T-helper 22 cell (primary cell): ENCODE measurements at places on chromosomes 3 and 15.

GRCh38 chr15:31482122-31482922, 155.7 kb downstream of the KLF13 start:
- DNase-seq = no peak

- DNase-seq = no peak
Measured at GRCh38 chr15:80744826-80745225, 34.3 kb upstream of the CEMIP start.

DNA sequence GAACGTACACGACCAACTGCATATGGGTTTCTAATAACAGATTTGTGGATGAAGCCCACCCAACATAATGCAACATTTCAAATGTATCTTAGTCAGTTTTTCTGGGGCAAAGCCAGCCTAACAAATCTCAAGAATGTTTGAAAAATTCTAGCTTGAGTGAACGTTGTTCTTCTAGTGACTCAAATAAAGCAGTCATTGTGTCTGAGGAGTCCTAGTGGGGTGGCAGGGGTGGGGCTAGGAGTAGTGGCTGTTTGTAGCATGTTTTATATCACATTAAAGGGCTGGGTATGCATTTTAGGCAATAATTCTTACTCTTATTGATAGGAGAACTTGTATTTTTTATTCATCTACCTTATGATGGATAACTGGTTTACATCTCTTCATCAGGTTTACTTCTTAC, 6.0 kb downstream of the B3GNT5 start:
- DNase-seq = no peak

DNA sequence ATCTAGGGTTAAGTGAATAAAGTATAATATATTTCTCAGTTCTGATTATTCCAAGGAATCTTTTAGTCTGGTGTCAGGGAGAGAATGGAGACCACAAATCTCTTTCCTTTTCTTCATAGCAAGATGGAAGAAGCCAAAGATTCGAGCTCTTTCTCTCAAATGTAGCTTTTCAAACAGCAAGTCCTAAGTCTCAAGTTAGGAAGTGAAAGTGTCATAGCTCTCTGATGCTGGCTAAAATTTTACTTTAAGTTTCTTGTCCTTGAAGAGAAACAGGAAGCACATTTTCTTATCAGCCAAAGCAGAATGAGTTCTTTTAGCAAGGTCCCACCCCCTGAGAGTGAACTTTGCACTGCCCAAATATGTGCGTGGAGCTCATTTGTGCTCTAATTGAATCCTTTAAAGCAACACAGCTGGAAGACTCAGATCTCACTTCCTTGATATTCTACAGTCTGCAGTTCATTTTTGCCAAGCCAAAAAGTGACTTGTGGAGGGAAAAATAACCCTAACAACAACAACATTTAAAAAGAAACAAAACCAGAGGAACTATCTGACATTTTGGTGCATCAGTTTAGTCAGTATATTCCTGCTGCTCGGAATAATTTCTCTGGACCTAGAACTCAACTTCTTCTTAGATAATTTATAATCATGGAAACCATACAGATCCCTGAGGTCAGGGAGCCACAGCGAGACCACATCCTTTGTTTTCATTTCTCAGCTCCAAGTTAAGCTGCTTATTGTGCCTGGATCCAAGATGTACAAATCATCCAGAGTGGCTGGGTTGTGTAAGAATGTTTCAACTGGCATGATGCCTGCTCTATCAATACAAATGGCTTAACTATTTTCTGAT, 238.7 kb upstream of the P2RY1 start:
- no peak for DNase-seq

DNA sequence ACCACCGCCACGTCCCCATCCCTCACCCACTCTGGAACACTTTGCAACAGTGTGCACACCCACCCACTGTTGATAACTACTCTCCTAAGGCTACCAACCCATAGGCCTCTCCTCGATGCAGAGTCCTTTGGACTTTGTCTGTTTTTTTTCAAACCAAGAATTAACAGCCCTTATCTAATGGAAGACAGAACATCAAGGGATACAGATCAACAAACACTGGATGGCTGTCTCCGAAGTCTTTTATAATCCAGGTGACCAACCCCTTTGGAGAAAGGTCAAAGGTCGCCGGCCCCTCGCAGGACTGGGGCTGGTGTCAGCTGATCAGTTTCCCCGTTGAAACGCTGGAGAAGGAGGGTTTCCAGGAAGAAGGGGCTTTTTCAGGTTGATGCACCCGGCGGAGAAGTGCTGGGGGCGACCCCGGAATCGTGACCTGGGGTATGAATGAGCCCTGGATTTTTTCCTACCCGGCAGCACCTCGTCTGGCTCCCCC, 532 bp downstream of the B4GALT4 start:
- DNase-seq = no peak

- no peak for DNase-seq
Measured at GRCh38 chr3:52915294-52915693, 17.9 kb upstream of the STIMATE start.

DNA sequence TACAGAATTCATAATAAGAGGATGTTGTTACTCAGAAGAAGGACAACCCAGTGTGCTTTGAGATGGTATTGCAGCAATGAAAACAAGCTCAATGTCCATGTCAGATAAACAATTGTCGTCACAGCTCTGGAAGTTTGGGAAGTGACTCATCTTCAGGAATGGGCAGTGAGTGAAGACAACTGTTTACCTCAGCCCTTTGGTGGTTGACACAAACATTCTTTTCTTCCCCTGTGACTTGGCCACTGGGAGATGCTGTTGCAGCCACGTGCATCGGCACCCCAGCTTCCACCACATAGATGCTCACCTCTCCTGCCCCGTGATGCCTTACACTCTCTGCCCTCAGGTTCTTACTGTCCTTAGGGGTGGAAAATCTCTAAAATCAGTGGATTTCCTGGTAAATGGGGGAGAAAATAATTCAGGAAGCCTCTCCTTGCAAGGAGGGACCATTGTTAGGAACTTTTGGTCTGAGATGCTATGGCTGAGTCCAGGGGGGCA, 114.1 kb upstream of the GALNT15 start:
- DNase-seq = no peak

DNA sequence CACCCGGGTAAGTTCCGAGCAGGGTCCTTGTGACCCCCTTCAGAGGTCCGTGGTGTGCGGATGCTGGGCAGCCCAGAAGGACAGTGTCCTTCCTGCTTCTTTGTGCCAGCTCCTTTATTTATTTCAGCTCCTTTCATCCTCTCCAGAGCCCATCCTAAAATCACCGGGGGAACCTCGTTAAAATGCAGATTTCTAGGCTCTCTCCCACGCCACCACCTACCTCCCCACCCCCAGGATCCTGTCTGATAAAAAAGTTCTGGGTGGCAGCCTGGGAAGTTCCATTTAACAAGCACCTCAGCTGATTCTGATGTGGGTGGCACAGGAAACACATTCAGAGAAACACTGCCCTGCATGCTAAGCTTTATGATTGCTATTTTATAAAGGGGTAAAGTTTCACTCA, 12.5 kb upstream of the IGF1R start:
- DNase-seq = no peak

DNA sequence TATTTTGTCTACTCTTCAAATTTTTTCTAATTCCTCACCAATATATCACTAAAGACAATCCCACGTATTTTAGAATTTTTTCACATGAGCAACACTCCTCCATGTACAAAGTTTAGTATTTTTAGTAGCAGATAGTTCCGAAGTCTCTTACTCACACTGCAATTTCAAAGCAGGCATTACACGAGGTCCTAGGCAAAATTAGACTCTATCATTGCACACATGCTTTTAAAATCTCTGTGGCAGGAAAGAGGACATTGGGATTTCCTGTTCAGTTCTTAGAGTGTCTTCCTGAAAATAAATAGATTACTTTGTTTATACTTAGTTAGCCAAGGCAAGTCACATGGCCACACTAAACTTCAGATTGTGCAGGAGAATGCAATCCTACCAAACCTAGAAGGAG, 847.7 kb downstream of the ROBO2 start:
- no peak for DNase-seq

- no peak for DNase-seq
Measured at GRCh38 chr3:191362524-191363090, 32.3 kb upstream of the UTS2B start.

GRCh38 chr3:69568458-69568857, 170.8 kb upstream of the MITF start:
- no peak for DNase-seq

- no peak for DNase-seq
Measured at GRCh38 chr3:19744047-19744446, 190.0 kb downstream of the EFHB start.

GRCh38 chr15:73972984-73973682, 19.0 kb downstream of the STOML1 start:
- DNase-seq = peak; percentile 41

GRCh38 chr3:47283591-47284364, 1.0 kb downstream of the KLHL18 start:
- DNase-seq = no peak

DNA sequence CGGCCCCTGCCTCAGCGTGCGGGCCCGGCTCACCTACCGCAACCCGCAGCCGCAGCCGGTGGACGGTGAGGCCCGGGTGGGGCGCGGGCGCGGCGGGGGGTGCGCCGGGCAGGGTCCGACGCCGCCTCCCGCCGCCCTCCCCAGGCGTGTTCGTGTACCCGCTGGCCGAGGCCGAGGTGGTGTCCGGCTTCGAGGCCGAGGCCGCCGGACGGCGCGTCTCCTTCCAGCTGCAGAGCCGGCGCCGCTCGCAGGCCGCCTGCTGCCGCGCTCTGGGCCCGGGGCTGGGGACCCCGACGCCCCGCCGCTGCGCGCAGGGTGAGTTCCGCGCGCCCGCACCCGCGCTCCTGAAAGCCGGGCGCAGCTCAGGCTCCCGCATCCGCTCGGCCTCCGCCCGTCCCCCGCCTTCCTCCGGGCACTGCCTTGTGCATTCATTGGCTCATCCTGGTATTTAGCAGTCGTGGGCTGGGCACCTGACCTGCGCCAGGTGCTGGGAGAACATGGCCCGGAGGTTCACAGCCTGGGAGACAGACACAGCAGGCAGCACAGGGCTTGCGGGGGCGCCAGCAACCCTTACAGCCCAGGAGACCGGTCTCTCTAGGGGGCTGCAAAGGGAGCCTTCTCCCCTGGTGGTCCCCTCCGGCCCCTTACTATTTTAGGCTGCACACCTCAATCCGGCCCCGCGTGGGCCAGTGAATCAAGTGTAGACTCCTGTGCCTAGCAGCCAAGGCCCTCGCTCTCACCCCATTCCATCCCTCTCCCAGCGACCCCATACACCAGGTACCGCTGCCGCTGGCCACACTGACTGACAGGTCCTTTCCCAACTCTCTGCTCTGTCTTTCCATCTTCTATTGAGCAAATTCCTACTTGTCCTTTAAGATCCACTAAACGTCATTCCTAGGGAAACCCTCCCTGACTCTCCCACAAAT, 1.5 kb downstream of the VWA5B2 start:
- DNase-seq = no peak

GRCh38 chr3:4757575-4758248, 221.5 kb upstream of the BHLHE40 start:
- DNase-seq = no peak

DNA sequence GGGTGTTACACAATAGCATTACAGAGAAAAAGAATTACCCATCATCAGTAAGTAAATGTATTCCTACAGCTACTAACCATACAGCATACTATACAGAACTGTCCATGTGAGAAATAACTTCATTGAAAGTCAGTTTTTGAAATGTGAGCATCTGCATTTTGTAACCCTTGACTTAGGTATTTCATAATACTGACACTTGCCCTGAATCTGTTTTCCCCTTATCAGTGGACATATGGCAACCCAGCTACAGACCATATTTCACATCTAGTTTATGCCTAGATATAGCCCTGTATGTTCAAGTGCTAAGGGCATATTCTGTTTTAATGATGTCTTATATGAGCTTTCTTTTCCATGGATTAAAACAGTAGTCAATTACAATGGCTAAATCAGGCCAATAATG, 297.6 kb downstream of the TBC1D5 start:
- DNase-seq = no peak

DNA sequence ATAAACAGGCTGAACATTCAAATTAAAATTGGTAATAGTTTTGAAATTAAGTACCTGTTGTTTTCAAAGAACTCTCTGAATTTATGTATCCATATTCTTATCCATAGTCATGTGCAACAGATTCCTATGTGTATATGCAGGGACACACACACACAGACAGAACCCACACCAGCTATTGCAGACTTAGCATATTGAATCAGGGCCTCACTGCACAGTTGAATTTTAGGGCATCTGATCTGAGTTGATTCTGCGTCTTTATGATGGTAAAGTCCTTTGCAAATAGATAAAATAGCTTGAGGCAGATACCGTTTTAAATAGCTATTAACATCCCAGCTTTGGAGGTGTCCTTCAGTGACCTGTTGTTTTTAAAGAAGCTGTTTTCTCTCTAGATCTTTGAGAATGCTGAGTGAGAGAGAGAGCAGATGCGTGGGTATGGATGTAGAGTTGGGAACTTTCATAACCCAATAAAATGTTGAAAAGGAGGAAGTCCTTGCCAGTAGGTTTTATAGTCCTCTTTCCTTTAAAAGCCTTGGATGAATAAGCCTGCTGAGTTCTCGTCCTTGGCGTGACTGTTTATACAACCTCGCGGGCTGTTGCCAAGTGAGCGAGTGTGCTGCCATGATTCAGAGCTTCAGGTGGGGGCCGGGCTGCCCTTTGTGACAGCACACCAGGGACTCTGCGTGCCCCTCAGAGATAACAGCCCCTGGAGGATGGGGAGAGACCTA, 18.3 kb downstream of the MYZAP start:
- no peak for DNase-seq

DNA sequence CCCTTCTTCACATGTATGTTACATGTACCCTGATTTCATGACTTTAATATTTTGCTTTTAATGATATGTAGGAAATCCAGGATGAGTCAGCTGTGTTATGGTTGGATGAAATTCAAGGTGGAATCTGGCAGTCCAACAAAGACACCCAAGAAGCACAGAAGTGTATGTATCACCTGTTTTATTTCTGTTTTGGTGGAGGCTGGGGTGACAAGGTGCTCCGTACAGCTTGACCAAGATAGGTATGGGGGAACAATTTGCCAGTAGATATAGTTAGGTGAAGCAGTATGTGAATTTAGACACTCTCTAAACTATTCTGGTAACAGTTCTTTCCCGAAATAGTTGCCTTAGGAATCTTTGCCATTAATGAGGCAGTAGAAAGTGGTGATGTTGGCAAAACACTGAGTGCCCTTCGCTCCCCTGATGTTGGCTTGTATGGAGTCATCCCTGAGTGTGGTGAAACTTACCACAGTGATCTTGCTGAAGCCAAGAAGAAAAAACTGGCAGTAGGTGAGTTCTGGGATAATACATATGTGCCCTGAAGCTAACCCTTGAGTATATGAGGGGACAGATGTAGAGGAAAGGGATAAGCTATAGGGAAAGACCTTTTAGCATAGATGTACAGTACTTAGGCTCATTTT, 63.7 kb upstream of the CRTC3 start:
- DNase-seq = no peak

GRCh38 chr3:129365296-129366136, 62.9 kb downstream of the EFCAB12 start:
- DNase-seq = no peak

- no peak for DNase-seq
Measured at GRCh38 chr3:139540651-139541531, 1.3 kb upstream of the RBP1 start.
